Aorta (tissue), 5 donors: ENCODE measurements at places on chromosomes 6 and 20. TPM values are rescaled to one million over a fixed set of nuclear protein-coding genes. Genes with fewer than 3 reads are reported as not detected.

The NPBWR2 gene
- total RNA-seq, result not detected

The GDAP1L1 gene
- total RNA-seq, result not detected

GRCh38 chr6:31065556-31065955 lies 46.8 kb downstream of the C6orf15 start:
- no peak for DNase-seq

The BMP5 gene
- total RNA-seq, result 0.45 TPM

DNA sequence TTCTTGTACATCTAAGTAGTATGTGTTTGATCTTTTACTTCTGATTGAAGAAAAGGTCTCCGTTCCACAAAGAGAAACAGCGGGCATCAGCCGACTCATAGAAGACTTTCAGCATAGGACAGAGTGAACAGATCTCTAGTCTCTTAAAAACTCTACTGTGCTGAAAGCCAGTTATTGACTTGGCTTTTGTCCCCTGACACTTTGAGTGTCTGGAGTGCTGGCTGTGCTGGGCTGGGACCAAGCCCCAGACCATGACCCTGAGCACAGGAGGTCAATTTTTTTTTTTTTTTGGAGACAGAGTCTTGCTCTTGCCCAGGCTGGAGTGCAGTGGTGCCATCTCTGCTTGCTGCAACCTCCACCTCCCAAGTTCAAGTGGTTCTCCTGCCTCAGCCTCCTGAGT lies 27.8 kb downstream of the MYBL2 start:
- no peak for DNase-seq

The BLTP3A gene
- total RNA-seq, result 12.0 TPM

DNA sequence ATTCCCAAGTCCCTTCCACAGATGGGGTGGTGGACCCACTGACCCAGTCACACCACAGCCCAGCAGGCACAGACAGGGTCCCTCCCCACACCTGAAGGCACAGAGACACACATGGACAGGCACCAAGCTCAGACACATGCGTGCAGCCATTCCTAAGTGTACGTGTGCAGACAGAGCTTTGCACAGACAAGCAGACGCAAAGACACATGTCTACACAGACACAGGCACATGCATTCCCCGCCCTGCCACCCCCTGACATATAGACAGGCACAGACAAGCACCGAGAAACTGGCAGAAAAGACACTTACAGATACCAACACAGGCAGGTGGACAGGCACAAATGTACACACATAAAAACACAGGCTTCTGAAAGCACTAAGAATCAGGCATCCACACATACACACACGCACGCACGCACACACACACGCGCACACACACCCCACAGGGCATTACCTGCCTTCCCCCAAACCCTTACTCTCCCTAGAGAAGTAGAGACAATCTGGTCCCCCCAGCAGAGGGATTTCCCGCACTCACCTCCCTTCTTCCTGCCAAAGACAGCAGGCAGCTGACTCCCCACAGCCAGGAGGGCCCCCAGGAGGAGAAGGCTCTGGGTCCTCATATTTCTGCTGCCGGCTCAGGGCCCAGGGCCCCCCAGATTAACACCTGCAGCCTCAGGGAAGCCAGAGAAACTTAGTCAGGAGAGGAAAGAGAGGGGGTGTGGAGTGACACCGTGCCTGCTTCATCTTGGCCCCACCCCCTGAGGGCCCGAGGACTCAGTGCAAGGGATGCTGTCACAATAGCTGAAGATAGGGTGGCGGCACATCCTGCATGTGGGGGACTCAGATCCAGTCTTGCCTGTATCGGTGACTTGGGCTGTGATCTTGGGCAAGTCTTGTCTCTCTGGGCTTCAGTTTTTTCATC lies at the start of gene WFDC5:
Gene WFDC5, minus strand, starts transcription at position 710 of the 921 bp plus-strand sequence. Its CDS starts 91 bp downstream, at position 619.
- no peak for DNase-seq

The MYL9 gene
- 3,222 TPM for total RNA-seq

The PRDM13 gene
- total RNA-seq, result not detected

DNA sequence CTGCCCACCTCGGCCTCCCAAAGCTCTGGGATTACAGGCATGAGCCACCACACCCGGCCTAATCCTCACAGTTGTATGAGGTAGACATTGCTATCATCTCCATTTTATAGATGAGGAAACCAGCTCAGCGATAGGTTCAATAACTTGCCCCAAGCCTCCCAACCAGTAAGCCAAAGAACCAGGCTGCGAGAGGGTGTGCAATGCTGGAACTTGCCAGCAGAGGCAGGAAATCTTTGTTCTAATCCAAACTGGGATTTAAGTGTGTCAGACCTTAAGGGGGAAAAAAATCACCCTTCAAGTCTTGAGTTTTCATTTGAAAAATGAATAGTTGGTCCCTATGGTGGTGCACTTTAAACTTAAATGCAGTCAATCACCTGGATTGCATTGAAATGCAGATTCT lies 20.1 kb upstream of the RNGTT start:
- no peak for DNase-seq

The TINAG gene
- not detected for total RNA-seq

GRCh38 chr6:155996151-155996550 lies 540.5 kb upstream of the NOX3 start:
- DNase-seq, result no peak

The TPD52L1 gene
- 39.0 TPM for total RNA-seq

DNA sequence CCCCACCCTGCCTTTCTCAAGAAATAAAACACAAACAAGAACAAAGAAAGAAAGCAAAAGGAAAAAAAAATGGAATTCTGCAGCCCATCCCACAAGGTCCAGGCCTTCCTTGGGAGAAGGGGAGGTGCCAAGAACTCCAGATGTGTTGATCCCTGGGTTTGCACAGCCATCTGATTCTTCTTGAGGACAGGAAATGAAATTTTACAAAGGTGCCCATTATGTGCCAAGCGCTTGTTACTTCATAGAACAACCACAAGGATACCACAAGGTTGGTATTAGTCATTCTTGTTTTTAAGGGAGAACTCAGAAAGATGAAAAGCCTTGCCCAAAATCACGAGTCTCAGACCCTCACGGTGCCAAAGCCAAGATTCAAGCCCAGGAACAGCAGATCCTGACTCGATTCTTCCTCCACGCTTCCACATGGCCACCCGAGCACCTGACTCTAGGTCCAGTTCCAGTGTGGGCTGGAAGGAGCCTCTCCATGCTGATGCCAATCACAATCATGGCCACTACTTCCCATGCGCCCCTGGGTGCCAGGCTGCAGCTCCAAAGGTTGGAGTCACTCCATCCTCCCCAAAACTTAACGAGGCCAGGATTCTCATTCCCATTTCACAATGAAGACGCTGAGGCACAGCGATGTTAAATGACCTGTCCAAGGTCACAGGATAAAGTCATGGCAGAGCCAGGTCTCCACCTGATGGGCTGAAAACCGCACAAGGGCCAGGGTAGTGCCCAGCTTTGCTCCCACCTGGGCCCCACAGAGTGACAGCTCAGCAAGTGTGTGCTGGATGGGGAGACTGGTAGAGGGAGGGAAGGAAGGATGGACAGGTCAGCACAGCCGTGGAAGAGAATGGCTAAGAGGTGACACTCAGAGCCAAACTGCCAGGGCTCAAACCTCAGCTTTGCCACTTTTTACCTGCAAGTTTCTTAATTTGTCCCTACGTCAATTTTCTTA lies 66.7 kb upstream of the TOP1 start:
- DNase-seq, result no peak

DNA sequence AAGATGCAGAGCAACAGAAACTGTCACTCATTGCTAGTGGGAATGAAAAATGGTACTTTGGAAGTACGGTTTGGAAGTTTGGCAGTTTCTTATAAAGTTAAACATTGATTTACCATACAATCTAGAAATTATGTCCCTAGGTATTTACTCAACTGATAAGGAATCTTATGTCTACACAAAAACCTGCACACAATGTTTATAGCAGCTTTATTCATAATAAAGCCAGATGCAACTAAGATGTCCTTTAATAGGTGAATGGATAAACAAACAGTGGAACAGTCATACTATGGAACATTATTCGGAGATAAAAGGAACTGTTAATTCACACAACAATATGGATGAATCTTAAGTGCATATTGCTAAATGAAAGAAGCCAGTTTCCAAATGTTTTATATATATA lies 96.2 kb upstream of the SIRPA start:
- DNase-seq, result no peak

The PCSK2 gene
- not detected for total RNA-seq

The MYB gene
- total RNA-seq, result 0.87 TPM

- DNase-seq, result no peak
Observed at GRCh38 chr6:79824202-79824601, 123.2 kb downstream of the ELOVL4 start.

- no peak for DNase-seq
Observed at GRCh38 chr6:109081516-109082187, 13.0 kb downstream of the SESN1 start.

DNA sequence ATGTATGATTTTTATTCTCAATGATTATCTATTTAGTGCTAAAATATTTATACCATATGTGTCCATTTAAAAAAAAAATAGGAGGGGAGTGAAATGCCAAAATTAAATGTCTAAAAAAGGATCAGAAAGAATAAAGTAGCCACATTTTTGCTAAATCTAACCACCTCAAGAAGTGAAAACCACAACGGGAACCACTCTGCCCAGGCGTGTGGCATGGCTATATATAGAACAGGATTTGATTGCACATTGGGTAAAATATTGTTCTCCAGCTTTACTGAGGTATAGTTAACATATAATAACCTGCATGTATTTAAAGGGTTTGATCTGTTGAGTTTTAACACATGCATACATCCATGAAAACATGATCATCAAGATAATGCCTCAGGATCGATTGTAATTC lies 19.0 kb upstream of the AFDN start:
- no peak for DNase-seq

DNA sequence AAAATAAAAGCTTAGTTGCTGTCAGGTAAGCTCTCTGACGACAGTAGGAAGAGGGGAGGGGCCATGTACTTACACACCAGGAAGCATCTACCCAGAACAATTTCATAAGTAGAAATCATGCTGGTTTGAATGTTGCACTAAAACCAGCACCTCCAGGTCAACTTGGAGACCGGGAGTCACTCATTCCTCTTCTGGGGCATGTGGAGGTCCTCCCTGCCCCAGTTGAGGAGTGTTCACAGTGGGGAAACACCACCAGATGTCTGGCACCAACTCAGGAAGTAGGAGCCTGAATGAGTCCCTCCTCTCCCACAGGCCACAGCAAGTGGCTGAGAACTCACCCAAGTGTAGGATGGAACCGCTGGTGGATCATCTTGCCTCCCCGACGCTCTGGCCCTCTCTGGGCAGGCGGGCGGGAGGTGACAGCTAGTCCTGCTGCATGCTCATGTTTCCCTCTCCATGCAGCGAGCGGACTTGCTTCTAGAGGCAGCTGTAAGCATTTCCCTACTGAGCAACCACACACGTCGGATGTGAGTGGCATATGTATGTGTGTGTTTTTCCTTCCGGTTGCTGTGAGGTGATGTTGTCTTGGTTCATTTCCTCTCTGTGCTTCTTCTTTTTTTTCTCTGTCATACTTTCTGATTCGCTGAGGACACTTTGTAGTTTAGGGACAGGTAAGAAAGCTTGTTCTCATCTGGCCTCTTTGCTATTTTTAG lies 149.5 kb upstream of the NEDD9 start:
- DNase-seq, result no peak

DNA sequence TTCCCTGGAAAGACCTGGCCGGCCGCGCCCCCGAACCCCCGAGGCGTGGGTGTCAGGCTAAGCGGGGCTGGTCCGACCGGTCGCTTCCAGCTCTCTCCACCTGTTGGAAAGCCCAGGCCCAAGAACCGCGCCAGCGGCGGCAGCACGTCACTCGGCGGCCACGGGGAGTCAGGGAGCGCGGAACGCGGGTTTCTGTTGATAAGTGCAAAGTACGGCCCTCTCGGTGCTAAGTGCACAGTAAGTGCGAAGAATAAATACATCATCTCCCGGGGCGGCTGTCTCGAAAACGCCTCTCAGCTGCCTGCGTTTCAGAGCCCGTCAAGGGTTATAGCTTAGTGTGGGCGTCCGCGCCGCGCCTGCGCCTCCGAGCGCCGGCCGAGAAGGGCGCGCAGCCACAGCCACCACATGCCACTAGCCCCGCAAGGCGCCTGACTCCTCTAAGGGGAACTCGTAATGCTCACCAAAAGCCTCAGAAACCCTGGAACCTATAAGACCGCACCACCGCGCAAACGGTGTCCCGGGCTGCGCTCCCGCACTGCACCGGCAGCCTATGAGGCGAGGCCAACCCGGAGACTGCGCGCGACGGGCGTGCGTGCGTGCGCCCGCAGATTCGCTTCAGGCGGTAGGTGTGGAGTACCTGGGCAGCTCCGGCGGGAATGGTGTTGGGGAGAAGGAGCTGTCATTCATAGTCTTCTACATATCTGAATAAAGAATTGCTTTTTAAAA lies 9.2 kb upstream of the TBX18 start:
- peak; percentile 87 for DNase-seq

DNA sequence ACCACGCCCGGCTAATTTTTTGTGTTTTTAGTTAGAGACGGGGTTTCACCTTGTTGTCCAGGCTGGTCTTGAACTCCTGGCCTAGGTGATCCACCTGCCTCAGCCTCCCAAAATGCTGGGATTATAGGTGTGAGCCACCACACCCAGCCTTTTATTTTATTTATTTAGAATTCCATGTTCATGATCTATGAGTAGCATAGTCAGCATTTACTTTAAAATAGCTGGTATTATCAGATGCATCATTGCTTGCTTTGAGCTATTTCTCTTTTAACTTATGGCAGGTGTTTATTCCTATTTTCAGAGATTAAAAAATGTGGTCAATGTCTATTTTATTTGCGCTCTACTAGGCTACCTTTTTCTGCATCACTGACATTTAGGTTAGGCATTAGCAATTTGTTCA lies 152.0 kb downstream of the UTRN start:
- no peak for DNase-seq
